AG09319 (cell line): ENCODE measurements at places on chromosomes 11 and 22.

DNA sequence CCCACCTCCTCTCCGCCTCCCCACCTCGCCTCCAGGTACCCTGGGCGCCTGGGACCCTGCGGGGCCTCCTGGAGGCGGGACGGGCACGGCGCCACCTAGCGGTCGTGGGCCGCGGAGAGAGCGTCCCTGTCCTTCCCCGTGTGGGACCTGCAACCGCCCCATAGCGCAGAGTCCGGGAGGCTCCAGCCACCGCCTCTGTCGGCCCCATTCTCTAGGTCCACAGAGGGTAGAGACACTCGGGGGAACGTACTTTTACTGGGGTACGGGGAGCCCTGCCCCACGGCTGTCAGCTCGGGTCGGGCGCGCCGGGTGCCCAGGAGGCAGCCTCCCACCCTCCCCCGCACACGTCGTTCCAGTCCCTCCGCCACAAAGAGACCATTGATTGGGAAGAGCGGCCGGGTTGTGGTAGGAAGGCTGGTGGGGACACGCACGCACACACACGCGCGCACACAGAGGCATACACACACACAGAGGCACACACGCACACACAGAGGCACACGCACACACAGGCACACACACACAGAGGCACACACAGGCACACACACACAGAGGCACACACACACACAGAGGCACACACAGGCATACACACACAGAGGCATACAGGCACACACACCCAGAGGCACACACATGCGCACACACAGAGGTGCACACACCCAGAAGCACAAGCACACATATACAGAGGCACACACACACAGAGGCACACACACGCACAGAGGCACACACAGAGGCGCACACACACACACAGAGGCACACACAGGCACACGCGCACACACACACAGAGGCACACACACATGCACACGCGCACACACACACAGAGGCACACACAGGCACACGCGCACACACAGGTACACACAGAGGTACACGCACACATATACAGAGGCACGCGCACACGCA, 12.6 kb upstream of the NECTIN1 start:
- no peak for DNase-seq

DNA sequence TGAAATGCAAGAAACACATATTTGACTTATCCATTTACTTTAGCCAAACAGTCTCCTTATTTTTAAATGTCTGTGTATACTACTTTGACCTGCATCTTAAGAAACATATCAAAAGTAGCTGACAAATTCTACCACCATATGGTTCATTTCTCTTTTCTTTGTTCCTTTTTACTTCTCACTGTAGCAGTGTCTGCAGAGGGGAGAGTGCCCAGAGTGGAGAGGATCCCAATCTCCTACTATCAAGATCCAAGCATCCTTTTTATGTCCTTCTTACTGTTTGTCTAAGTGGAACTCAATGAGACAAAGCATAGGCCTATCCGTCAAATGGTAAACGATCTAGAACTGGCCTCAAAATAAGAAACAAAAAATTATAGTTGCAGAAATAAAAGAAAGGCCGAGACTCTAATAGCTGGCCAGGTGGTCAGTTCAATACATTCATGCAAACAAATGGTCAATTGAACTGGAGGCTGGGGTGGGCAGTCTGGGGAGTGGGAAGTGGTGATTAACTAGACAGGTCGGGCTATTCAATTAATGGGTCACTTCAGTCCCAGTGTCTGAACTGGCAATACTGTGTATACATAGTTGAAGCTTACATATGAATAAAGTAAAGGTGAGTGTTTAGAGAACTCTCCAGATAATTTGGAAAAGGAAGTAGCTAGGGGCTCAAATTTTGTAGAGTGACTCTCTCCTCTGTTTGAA, 149.1 kb downstream of the MAML2 start:
- DNase-seq = no peak

- DNase-seq = no peak
Observed at GRCh38 chr22:23305922-23306374, 125.6 kb downstream of the BCR start.

- no peak for DNase-seq
Observed at GRCh38 chr11:75931124-75931523, 116.1 kb downstream of the UVRAG start.

- no peak for DNase-seq
Observed at GRCh38 chr11:23846902-23847422, 649.9 kb upstream of the LUZP2 start.
